ENCODE measurements at places on chromosomes 12 and 14.

GRCh38 chr12:105759149-105759548 lies 379.6 kb downstream of the NUAK1 start:
- DNase-seq = no peak

DNA sequence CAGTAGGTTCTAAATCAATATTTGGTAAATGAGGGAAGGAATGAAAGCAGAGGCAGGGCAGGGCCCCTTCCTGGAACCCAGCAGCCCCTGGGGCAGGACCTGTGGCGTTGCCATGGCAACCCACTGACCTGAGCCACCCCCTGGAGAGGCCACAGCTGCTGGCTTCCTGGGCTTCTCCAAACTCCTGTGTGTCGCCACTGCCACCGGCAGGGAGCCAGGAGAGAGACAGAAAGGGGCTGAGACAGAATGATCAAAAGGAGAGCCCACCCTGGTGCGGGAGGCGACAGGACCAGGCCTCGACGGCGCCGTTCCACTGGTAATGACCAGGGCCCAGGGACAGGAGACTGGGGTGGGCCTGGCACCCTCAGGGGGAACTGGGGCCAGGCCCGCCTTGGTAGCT lies 18.2 kb downstream of the RFX4 start:
- no peak for DNase-seq

DNA sequence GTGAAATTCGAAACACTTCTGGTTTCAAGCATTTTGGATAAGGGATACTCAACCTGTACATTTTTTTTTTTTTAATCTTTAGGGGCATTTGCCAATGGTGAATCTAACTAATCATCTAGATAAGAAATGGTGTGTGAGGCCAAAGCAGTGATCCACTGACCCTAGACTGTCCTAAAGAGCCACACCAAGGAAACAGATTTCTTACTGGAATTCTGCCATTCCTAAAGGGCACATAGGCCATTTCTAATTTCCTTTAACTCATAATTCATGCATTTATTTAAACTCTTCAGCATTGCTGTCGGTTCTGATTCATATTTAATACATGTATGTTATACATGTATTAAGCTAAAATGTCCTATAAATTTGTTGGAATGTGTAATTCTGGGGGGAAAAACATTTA lies 47.2 kb downstream of the FRS2 start:
- DNase-seq = no peak

GRCh38 chr12:49277466-49277865 lies 12.6 kb downstream of the TUBA1C start:
- no peak for DNase-seq
